ENCODE measurements at places on chromosomes 4 and X.

DNA sequence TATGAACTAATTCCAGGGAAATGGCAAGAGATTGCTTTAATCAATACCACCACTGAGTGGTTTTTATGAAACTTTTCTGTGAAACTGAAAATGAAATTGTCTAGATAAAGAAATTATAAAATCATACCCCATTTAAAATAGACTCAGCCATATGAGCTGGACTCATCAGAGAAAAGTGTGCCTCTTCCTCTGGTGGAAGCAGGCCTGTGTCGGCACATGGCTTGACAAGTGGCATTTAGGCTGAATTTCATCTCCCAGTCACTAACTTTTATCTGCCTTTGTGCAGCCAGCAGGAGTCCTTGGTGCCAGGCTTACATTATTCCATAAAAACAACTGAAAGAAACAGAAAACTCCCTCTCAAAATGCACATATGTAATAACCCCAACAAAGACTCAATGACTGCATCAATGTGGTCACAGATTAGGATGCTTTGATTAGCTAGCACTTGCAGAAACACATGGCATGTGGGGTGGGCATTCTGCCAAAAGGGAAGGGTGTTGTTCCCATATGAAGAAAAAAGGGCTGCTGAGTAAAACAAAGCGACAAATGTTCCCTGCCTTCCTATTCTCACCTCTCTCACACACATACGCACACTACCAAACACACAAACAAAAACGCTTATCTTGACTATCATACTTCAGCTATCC, 232.3 kb downstream of the PABPC4L start:
- DNase-seq, result peak; percentile 66

GRCh38 chrX:150625097-150625496, 56.7 kb downstream of the MTM1 start:
- DNase-seq, result no peak

GRCh38 chrX:74906417-74906816, 18.8 kb downstream of the NEXMIF start:
- no peak for DNase-seq

GRCh38 chr4:7547368-7548040, 112.8 kb upstream of the PSAPL1 start:
- no peak for DNase-seq

DNA sequence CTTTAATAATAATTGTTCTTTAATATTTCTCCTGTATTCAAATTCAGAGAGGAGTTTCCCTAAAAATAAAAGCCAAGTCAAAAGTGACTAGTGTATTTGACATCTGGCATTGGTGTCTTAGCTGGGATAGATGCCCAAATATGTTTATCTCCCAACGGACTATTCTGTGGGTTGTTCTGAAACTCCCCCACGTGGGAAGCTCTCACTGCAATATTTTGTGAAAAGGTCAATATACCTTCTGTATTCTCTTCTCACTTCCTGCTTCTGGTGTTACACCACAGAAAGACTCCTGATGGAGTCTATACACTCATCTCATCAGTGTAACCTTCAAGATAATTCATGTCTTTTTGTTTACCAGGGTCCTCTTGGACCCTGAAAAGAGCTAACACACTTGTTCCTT, 2052.8 kb upstream of the TENM3 start:
- no peak for DNase-seq

Data from iris pigment epithelial cell (primary cell).